ENCODE measurements at places on chromosomes 3 and 15.

DNA sequence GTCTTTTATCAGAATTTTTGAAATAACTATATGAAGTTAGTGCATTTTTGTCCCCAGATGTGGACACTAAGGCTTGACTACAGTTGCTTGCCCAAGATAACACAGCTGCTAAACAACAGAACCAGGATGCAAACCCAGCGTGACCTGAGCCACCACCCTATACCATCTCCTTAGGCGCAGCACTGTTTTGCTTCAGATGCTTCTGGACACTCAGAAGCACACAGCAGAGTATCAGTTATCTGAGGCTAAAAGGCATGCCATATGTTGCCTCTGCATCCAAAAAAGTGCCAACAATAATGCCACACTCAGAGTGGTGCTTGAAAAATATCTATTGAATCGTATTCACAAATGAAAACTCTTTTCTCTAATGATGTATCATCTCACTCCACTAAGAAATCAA lies 24.5 kb downstream of the KCNMB2 start:
- DNase-seq: no peak

DNA sequence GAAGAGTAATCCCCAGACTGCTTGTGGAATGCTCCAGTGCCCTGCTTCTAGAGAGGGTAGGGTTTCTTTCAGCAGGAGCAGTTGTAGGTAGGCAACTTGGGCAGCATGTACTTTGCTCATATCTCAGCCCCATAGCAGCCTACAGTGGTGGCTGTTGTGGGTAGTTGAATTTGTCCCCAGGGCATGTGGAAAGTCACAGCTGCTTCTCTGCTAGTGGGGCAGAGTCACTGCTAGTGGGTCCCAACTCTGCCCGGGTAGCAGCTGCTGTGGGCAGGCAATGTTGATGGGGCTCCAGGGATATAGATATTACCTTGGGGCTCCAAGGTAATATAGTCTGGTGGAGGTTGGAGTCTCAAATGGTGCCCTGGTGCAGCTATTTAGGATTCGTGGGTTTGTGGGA lies 174.5 kb downstream of the OTOL1 start:
- DNase-seq: no peak

DNA sequence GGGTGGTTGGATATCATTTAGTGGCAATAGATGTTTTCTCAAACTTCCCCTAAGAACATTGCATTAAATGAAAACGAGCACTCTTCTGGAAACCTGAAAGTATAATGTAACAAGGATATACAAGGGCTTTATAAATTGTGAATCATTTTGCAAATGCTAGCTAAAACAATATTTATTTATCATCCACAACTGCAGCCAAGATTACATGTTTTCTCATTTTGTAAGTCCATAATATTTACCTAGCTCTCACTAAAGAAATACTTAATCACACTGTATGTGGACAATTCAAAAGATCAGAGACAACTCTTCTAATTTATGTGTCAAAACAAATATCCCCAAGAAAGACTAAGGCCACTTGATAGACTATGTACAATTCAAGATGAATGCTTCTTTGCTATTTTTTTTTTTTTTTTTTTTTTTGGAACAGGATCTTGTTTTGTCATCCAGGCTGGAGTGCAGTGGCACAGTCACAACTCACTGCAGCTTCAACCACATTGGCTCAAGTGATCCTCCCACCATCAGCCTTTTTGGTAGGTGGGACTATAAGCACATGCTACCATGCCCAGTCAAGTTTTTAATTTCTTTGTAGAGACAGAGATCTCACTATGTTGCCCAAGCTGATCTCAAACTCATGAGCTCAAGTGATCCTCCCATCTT lies 427.7 kb upstream of the THBS1 start:
- no peak for DNase-seq

GRCh38 chr15:82533801-82534200 lies 6.5 kb downstream of the RPS17 start:
- peak; percentile 64 for DNase-seq

GRCh38 chr3:34872406-34872805 lies 766.9 kb upstream of the ARPP21 start:
- DNase-seq: no peak

DNA sequence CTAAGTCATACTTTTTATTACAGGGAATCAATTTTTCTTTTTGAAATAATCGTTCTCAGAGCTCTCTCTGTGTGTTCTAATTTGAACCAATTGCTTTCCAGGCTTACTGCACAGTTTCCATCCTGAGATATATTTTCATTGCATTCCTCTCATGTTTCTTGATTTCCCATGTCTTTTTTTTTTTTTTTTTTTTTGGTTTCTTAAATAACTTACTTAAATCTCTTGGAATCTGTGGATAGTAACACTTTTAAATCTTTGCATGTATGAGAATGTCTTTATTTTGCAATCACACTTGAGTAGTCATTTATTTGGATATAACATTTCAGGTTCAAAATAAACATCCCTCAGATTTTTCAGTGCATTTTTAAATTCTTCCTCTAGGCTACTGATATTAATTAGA lies 14.5 kb upstream of the ABTB1 start:
- DNase-seq: no peak

GRCh38 chr3:151875759-151876158 lies 2.3 kb downstream of the SUCNR1 start:
- DNase-seq: no peak

- DNase-seq: no peak
These were observed 1.3 kb downstream of the FXR1 start for GRCh38 chr3:180913581-180914404.

DNA sequence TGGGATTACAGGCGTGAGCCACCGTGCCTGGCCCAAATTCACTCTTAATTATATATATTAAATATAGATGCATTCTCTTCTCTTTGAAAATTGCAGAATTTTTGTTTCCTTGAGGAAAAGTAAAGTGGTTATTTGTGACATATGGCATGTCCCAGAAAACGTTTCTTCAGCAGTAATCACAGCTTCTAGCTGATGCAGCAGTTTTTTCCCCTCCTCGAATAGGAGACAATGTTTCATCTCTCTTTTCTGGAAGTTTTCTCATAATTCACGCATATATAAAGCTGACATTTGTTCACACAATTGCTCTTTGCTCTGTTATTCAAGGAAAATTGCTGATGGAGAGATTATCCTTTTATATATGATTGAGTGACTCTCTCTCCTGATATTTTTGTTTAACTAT lies 99.8 kb downstream of the SERPINI1 start:
- DNase-seq: no peak

DNA sequence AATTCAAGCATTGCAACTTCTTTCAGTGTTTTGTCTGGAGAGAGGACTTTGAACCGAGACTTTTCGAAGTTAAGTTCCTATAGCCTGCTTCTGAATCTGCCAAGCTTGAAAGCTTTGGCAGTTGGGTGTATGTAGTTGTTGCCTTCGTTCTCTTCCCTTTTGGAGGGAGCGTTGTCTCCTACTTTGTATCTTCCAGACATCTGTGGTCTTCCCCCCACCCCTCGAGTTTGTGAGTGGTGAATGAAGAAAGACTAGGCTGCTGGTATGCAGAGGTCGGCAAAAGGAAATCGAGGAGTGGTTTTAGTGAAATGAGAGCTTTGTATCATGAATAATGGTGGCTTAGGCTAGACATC lies 1.3 kb downstream of the CTNNB1 start:
- DNase-seq: no peak

DNA sequence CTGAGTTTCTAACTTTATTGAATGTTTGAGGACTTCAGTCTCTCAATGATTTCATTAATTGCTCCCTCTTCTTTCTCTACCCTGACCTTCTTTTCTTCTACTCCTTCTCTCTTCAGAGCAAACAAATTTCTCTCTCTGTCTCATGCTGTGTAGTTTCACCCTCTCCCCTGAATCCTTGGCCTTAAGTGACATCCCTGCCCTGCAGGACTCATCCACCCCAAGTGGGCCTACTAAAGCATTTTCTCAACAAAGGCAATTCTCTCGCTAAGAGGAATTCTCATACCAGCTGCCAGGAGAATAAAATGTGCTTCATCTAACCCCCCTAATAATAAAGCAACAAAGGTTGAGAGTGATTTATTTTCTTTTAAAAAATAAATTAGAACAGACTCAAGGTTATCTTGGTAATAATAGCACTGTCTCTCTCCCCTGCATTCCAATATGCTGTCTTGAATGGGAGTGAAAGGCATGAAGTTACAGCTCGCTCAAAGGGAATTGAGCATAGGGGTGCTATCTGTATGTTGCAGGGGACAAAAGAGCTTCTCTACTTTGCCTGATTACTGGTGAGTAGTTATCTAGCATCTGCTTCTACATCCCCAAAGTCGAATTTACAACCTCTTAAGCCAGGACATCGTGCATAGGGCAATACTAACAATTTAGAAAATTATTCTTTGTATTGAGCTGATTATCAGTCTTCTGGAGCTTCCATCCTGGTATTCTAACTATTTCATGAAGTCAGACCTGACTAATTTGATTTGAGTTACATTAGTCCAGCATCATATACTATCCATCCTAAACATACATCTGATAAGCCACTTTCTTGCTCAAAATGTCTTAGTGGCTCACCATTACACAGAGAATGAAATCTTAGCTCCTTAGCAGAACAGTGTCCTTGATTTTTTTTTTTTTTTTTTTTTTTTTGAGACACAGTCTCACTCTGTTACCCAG lies 76.9 kb upstream of the DNAJC19 start:
- no peak for DNase-seq

DNA sequence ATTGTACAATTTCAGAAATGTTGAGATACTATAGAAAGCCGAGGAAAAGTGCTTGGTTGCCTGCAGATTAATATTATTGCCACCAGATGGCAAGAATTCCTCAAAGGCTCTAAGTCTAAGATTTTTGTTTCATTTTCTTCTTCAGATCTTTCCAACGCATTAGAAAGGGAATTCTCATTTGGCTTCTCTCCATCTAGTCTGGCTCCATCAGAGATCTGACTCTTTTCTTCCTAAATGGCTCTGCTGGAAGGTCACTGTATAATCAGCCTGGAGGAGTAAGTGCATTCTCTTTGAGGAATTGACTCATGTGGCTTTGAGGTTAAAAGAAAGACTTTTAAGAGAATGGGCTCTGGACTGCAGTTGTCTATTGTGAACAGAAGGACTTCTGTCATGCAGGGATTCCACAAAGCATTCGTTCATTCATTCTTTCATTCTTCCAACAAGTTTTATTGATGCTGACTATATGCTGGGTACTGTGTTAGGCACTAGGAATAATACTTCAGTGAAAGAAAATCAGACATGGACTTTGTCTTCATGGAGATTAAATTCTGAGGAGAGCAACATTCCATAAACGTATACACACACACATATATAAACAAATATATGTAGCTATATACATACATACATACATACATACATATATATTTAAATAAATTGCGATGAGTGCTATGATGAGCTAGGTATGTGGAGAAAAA lies 55.3 kb downstream of the SLC28A2 start:
- no peak for DNase-seq

- DNase-seq: no peak
These were observed 22.4 kb downstream of the GJD2 start for GRCh38 chr15:34732430-34732829.

- no peak for DNase-seq
These were observed 90.1 kb downstream of the CHST2 start for GRCh38 chr3:143209715-143210059.

GRCh38 chr15:40960925-40961324 lies 7.7 kb downstream of the CHAC1 start:
- no peak for DNase-seq

DNA sequence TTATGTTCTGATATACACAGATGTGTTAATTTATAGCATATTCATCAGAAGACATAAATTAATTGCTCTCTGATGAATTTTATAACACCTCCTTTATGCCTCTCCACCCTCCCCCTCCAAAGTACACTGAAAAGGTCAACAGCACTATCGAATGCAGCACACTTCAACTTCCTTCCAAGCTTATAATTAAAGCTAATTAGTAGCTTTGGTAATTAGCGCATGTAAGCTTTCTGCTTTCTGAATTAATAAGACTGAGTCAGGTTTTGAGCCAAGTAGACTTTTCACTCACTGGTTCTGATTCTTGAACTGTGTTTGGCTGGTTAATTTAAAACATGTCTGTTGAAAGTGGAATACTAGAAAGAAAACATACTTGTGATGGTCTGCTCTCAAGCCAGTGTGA lies 760.8 kb upstream of the CFAP20DC start:
- no peak for DNase-seq

- DNase-seq: no peak
These were observed 69.2 kb downstream of the MEIS2 start for GRCh38 chr15:37031198-37031597.

- no peak for DNase-seq
These were observed 169.4 kb downstream of the FNDC3B start for GRCh38 chr3:172208586-172209332.

- no peak for DNase-seq
These were observed 18.6 kb upstream of the TRPC1 start for GRCh38 chr3:142705198-142705597.

- DNase-seq: no peak
These were observed 126.3 kb downstream of the KCNH8 start for GRCh38 chr3:19274576-19274975.

DNA sequence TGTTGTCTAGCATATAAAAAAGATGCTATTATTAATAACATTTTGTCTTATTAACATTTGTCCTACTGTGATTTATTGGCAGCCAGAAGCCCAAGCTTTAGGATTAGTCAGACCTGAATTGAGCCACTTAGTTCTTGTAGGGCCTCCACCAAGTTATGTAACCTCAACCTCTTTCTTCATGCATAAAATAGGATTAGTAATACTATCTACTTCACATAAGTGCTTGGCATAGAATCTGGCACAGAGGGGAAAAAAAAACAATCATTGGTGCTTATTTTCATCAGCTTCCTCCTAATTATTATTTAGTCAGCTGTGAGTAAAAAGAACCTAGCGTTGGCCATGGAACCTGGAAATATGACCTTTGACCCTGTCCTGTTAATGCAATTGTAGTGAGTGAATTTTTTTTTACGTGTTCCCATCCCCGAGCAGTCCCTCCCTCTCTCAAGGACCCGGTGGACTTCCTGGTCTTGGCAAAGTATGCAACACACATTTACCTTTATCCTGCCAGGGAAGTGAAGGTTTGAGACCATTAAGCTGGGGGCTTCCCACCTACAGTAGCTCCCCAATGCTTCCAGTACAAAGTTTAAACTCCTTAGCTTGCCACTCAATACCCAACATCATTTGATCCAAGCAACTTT lies 136.8 kb downstream of the FHIT start:
- DNase-seq: no peak

DNA sequence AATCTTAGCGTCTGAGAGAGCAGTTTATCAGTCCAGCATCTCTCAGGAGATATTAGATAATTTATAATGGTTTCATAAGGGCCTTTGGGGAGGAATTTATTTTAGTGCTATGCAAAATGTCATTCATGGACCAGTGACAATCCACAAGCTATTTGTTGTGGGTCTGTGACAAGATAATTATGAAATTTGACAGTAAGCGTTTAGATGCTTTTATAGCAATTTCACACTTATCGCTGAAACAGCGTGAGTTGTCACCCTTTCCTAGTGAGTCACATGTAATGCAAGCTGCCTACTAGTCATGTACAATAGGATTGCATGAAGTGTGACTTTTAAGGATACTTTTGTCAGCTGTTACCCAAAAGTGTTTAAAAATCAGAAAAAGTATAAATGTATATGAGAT lies 315.6 kb upstream of the THBS1 start:
- DNase-seq: no peak

- DNase-seq: no peak
These were observed 16.2 kb downstream of the PLCL2 start for GRCh38 chr3:16900779-16901440.

GRCh38 chr3:134374791-134375581 lies 739 bp upstream of the AMOTL2 start:
- DNase-seq: no peak

All from vagina (tissue), 2 donors.